ENCODE measurements at places on chromosomes 5 and 9.
A peak's percentile ranks its signal among the peaks of the same experiment; 100 is the strongest.

DNA sequence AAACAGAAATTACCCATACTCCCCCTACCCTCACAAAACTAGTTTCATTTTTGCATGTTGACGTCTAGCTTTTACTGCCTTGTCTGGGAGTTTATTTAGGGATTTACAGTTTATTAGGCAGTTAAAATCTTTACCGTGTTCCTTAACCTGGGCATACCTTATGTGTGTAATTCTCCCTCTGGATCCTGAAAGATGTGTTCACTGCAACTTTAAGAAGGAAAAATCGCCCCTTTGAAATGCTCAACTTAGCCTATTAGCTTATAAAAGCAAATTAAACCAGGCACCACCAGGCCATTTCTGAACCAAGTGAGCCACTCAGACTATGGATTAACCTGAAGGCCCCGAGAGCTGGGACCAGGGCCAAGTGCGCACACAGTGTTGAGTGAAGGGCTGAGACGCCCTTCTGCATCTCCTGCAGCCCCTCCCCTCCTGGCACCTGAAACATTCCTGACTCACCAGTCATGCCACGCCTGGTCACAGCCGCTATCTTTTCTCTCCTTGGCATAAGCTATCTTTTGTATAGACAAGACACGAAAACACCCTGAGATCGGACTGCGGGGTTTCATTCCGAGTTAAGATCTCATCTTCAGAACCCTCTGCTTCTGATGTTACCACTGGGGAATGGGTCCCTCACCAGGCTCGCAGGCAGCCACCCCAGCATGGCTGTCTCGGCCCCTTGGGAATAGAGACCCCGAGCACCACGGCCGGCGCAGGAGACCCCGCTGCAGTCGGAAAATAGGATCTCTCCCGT lies 111.9 kb downstream of the ROR2 start:
- peak; percentile 72 for DNase-seq

- DNase-seq: no peak
Observed at GRCh38 chr5:159763562-159763961, 152.7 kb upstream of the ADRA1B start.

DNA sequence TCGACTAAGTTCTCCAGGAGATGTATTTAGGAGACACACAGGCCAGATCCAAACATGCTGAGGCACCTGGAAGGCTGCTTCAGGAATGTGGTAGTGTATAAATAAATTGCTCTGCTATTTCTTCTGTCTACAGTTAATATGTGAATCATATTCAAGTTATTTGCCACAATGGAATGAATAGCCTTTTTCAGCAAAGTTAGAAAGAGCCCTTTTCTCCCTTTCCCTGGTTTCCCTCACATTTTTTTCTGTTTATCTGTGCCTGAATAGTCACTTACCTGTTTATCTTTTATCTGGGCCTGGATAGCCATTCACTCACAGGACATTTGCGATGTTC lies 44.1 kb upstream of the CLINT1 start:
- DNase-seq: no peak

GRCh38 chr9:91111876-91112275 lies 249.8 kb downstream of the AUH start:
- DNase-seq: no peak

GRCh38 chr5:39661026-39661779 lies 236.4 kb upstream of the DAB2 start:
- peak; percentile 58 for DNase-seq

DNA sequence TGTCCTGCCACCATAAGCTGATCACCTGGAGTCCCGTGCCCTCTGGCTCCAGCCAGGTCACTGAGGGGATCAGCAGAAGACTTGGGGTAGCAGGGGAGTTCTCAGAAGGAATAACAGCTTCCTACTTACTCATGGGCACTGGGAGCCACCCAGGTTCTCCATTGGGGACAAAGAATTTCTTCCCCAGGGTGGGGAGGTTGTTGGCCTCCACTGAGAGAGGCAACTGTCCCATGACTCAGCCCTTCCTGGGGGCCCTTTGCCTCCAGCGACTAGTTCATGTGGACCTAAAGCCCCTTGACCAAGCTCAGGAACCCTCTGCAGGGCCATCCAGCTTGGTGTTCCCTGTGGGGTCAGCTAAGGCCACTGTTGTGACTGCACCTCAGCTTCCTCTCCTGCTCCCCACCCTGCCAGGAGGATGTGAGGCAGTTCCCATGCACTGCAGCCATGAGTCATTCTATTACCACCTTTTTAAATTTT lies 175.0 kb downstream of the AUH start:
- DNase-seq: no peak

GRCh38 chr9:132011896-132012295 lies 67.8 kb downstream of the MED27 start:
- no peak for DNase-seq

DNA sequence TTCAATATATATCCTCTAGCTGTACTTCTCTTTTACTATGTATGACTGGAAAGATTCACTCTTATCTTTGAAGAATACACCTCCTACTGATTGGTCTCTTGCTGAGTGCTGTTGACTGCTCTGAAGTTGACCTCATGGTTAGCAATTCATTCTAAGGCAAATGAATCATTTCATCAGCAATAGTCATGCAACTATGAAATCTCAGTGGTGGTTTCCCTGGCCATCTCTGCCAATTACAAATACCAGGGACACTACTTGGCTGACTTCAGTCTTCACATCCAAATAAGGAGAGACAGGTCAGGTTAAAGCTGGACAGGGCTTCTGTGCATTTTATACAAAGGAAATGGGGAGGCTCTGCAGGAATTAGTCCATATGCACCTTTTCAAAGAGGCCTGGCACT lies 333.5 kb upstream of the ACTBL2 start:
- peak; percentile 97 for DNase-seq

- peak; percentile 51 for DNase-seq
Observed at GRCh38 chr5:168295574-168296201, 4.2 kb downstream of the WWC1 start.
